Spleen (tissue), 13 donors: ENCODE measurements at places on chromosomes 6 and 20.

DNA sequence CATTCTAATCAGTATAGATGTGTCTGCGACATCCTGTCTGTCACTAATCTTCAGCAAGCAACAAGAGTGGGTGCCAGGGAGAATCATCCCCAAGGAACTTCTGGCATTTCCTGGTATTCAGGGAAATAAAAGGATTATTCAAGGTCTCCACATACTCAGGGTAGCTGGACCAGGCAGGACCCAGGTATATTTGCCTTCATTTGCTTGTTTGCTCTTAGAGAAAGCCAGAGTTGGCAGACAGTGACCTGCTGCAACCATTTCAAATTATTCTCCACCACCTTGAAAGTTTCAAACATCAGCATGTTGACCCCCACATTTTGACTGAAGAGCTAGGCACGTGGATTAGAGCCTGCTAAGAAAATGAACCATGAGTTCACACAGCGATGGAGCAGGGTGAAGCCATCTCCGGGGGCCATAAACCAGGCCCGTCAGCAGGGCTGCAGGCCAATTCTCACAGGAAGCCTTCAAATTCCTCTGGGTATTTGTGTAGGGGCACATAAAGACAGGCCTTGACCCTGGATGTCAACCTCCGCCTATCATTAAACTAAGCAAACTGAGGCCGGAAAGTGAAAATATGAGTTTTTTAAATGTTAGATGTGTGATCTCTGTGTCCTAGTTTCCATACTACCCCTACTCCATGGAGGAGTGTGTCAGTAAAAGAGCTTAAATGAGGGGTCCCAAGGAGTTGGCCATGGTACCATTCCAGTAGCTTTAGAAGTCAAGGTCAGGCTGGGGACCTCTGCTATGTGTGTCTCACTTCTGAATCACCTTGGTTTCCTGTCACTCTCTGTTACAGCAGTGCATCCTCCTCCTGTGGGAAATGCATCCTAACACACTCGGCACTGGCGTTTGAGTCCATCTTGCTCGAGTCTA lies 32.9 kb downstream of the TRAM2 start:
- peaks cover 23% of the 10 kb centered on the region for H3K4me1 ChIP-seq
- H3K27ac ChIP-seq = no peak overlapping the region
- DNase-seq = no peak
- no peaks in the 10 kb centered on the region for H3K27me3 ChIP-seq
- no peak overlapping the region for H3K4me3 ChIP-seq
- H3K36me3 ChIP-seq = no peaks in the 10 kb centered on the region

DNA sequence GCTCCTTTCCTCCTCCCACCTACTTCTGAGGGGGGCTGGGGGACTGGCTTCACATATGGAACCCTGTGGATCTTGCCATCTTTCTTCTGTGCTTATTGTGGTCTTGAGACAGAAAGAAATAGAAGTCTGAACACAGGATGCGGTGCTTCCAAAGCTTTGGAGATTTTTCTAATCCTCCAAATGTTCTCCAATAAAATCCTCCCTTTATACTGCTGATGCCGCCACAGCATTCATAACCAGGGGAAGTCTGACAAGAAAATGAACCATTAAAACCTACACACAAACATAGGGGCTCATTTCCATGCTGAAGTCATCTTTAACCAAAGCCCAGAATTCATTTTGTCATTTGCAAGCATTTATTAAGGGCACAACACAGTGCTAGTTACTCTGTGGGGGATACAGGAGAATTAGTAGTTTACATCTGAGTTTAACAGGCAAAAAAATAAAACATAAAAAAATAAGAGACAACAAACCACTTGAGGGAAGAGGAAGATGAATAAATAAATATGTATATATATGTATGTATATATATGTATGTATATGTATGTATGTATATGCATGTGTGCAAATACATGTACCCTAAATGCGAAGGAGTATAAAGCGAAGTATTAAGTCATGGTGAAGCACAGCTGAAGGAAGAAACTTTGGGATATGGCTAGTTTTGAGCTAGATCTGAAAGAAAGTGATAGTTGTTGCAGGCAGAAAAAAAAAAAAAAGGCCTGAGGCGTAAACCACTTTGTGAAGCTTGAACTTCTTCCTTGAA lies 5.9 kb upstream of the PTPRK start:
- H3K27me3 ChIP-seq = no peaks in the 10 kb centered on the region
- no peak overlapping the region for H3K27ac ChIP-seq
- H3K36me3 ChIP-seq = no peaks in the 10 kb centered on the region
- no peak overlapping the region for H3K4me3 ChIP-seq
- peaks cover 1% of the 10 kb centered on the region for H3K4me1 ChIP-seq

DNA sequence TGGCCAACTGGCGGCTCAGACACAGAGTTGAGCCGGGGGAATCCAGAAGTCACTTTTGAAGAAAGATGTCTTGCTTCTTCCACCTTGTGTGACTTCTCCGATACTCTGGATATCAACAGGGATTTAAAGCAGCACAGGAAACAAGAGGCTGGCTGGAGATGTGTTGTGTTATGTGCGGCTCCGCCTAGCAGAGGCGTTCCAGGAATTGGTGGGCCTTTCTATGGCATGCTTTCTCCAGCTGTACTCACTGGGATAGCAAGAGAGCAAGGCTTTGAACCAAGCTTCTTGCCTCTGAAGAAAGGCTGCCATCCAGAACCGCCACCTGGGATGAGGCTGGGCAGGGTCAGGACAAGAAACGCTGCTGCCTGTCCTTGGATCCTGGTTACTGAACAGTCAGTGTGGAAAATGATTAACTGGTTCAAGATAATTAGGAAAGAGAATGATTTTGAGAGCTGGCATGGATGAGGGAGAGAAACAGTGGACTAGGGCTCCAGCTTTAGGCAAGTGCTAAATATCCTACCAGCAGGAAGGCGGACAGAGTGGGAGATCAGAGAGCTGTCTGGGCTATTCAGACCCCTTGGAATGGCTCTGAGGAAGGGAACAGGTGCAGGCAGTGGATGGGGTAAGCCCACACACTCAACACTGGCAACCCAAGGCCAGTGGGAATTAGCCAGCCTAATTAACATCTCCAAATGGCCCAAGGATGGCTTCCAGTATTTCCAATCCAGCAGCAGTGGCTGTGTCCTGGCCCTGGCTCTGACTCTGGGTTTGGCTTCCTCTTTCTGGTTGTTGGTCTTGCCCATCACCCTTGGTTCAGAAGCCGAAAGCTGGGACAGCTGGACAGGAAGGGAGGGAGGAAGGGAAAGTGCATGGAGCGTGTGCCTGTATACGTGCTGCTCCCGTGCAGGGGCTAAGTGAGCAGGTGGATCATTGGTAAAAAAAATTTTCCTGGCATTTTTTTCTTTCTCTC lies 31.9 kb downstream of the INSM1 start:
- no peak for DNase-seq
- no peaks in the 10 kb centered on the region for H3K27me3 ChIP-seq
- H3K4me1 ChIP-seq = no peaks in the 10 kb centered on the region

DNA sequence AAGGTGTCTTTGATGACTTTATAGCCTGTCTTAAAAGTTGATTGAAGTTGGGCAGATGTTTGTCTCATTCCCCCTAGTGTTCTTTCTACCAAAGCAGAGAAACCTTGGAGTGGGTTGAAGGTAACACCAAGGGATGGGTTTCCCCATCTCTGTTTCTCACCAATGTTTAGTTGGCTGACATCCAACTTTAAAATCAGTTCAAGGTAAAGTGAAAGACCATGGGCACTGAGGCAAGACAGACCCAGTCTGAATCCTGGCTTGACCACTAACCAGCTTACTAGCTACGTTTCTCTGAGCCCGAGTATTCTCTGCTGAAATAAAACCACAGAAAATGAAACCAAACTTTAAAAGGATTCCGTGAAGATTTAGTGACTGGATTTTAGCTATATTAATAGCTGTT lies 258.9 kb downstream of the KIF16B start:
- H3K27ac ChIP-seq = no peak overlapping the region
- H3K36me3 ChIP-seq = peaks cover 34% of the 10 kb centered on the region
- H3K4me1 ChIP-seq = no peaks in the 10 kb centered on the region
- DNase-seq = no peak
- no peak overlapping the region for H3K4me3 ChIP-seq
- H3K27me3 ChIP-seq = no peaks in the 10 kb centered on the region

DNA sequence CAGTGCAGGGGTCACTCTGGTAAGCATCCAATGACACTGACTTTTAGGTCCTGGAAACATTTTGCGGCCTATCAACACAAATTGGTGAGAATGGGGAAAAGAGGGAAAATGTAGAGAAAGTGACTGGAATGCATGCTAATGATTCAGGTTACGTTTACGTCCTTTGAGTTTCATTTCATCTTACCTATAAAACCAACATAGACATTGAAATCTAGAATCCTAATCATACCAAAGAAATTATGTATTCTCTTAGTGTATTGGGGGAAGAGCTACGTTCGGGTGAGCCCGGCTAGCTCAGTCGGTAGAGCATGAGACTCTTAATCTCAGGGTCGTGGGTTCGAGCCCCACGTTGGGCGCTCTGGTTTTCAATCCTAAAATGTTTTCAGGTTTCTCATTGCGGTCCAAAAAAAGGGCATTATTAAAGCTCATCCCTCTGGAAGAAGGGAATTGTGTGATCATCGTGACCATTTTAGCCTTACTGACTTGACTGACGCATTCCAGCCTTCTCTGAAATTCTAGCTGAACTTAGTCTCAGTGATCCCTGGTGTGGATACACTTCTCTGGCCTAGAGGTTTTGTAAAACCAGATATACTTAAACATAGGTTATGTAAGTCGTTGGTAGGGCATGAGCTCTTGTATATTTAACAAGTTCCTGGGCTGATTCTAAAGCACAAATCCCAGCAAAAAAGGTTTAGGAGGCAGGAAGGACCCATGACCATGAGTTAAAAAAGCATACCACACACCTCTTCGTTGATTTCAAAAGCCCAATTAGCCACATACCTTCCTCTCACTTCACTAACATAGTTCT lies 18.3 kb downstream of the HMGN4 start:
- H3K27ac ChIP-seq = no peak overlapping the region
- no peaks in the 10 kb centered on the region for H3K36me3 ChIP-seq
- H3K4me3 ChIP-seq = no peak overlapping the region
- no peaks in the 10 kb centered on the region for H3K27me3 ChIP-seq
- H3K4me1 ChIP-seq = peaks cover 33% of the 10 kb centered on the region
- DNase-seq = no peak

DNA sequence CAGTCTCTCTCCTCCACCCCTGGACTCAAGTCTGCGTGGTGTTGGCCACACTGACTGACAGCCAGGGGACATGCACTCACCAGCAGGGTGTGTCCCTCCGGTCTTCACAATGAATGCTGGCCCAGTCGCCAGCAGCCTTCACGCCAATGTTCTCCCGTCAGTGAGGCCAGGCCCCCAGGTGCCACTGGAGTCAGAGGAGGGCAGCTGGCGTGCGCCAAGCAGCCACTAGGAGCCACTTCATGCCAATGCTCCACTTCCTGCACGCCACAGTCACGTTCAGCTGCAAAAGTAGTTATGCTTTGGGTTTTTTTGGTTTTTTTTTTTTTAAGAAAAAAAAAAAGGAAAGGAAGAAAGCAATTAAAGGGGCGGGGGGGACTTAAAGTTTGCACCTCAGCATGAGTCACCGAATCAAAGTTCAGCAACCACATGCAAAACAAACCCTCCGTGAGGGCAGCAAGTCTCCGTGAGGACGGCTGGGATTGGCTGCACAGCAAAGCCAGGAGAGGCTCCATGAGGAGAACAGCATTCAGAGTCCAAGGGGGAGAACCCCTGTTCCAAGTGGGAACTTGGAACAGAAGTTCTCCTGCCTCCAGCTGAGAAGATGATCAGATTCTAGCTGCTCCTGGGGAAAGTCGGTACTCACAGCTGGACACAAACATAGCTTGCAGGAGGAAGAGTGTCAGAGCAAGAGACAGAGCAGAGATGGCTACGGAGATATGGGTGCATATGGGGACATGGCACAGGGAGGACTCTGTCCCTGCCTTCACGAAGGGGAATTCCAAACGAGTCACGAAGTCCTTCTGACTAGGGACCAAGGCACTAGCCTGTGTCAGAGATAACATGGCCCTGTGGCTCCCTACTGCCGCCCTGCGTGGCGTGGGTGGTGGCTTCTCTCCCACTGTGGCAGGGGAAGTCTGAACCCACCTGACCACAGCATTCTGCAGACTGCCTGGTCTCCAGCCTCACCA lies at the start of gene ZC3H12D:
Gene ZC3H12D (minus strand): TSS at position 282 of the 968 bp plus-strand sequence. CDS start 10,471 bp downstream, outside the sequence.
- H3K4me3 ChIP-seq = peak within 1 kb of the TSS; percentile 42
- DNase-seq = peak; percentile 91
- no peaks in the 10 kb centered on the region for H3K27me3 ChIP-seq
- H3K36me3 ChIP-seq = no peaks in the 10 kb centered on the region
- peaks cover 64% of the 10 kb centered on the region for H3K4me1 ChIP-seq
